CD14-positive monocyte (primary cell): ENCODE measurements at places on chromosomes 7 and 10. TPM values are rescaled to one million over a fixed set of nuclear protein-coding genes. Genes with fewer than 3 reads are reported as not detected.

DNA sequence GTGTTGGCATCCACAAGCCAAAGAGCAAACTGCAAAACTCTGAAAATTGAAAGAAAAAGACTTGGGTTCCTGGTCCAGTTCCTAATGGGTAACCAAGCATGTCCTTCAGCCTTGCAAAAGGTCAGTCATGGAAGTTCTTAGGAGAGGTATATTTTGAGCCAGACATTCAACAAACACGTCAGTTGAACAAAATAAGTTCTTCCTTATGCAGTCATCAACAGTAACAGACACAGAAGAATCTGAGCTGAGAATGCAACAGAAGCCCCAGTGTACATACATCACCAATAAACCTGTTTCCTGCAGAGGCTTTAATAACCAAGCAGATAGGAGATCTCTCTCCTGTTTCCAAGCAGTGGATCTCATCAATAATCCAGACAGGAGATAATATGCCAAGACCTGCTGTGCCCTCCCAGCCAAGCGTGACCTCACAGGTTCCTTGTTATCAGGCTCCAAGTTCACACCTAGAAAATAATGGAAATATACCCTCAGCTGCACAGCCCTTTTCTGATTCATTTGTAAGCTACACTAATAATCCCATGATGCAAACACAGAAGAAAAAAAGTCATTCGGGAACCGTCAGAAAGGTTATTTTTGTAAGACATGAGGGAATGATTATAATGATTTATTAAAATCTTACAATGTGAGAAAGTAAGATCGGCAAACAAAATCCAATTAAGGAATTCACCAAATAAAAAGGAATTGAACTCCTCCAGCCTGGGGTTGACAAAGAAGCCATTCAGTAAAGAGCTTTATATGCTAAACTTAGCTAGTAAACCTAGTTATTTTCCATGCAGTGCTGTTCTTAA is 90.7 kb downstream of the DGKI start:
- DNase-seq, result no peak
- H3K27me3 ChIP-seq, result no peaks in the 10 kb centered on the region
- H3K4me3 ChIP-seq, result no peak overlapping the region
- no peaks in the 10 kb centered on the region for H3K36me3 ChIP-seq
- H3K4me1 ChIP-seq, result peaks cover 36% of the 10 kb centered on the region

- H3K36me3 ChIP-seq, result no peaks in the 10 kb centered on the region
- no peaks in the 10 kb centered on the region for H3K27me3 ChIP-seq
- DNase-seq, result no peak
- no peaks in the 10 kb centered on the region for H3K4me1 ChIP-seq
- no peak overlapping the region for H3K4me3 ChIP-seq
Measured at GRCh38 chr7:41574377-41574776, 128.5 kb downstream of the INHBA start.

DNA sequence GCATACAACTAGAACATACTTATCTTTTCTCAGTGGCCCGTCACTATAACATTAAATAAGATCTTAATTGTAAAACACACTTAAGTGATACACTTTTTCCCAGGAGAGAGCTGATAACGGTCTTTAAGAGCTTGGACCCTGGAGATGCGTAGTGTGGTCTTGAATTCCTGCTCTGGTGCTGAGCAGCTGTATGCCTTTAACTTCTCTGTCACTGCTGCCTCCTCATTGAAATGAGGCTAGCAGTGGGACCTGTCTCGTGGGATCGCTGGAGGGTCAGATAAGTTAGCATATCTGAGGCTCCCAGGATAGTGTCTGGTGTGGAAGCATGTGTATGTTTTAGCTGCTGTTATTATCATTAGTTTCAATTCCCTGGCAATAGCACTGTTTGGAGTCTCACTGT is 194.9 kb downstream of the SDK1 start:
- no peak overlapping the region for H3K4me3 ChIP-seq
- DNase-seq, result no peak
- H3K27me3 ChIP-seq, result no peaks in the 10 kb centered on the region
- H3K36me3 ChIP-seq, result no peaks in the 10 kb centered on the region
- no peaks in the 10 kb centered on the region for H3K4me1 ChIP-seq

DNA sequence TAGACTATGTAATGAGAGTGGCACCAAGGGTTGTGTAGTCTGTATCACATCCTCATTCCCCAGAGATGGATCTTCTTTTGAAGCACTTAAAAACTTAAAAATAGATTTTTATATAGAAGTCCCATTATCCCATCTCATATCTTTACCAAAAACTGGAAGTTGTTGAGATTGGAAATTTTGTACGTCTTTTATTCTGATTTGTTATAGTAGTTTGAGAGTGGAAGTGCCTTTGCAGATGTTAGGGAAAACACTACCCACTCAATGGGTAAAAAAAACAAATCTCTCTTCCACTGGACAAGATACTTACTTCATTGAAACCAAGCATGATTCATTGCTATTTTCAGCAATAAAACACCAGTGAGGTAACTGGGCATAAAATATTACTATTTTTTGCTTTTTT is 184.4 kb downstream of the MACC1 start:
- H3K36me3 ChIP-seq, result no peaks in the 10 kb centered on the region
- no peaks in the 10 kb centered on the region for H3K27me3 ChIP-seq
- no peak for DNase-seq

GRCh38 chr7:20085086-20085485 is 132.1 kb downstream of the MACC1 start:
- H3K36me3 ChIP-seq, result no peaks in the 10 kb centered on the region
- no peaks in the 10 kb centered on the region for H3K4me1 ChIP-seq
- H3K27me3 ChIP-seq, result no peaks in the 10 kb centered on the region

DNA sequence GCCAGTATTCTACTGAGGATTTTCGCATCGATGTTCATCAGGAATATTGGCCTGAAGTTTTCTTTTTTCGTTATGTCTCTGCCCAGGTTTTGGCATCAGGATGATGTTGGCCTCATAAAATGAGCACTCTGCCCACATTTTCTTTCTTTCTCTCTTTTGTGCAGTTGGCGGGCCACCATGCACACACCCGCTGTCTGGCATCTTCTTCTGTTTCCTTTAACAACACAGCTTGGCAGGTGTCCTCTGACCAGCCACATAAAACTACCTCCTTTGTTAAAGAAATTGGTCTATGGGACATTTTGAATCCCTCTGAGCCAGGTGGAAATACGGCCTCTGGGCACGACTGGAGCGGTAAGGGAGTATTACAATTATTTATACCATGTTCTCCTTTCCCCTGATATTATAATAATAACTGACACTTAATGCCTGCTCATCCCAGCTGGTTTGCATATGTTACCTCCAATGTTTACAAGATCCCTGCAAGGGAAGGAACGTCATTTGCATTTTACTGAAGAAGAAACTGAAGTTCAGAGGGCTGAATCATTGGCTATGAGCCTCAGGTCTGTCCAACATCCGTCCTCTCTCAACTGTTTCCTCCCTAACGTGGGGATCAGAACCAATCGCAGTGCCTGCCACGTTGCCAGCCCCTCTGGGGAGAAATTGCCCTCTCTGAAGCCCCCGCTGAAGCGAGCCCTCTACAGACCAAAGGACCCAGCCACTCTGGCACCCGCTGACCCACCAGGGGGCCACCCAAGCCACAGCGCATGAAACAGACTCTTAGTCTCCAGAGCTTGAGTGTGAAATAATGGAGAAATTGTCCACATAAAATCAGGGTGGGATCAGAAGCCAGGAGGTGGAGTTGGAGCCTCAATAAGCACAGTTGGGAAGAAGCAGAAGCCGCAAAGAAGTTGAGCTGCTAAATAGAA is 125.0 kb upstream of the FOXK1 start:
- no peaks in the 10 kb centered on the region for H3K4me1 ChIP-seq
- H3K36me3 ChIP-seq, result no peaks in the 10 kb centered on the region
- no peak overlapping the region for H3K27ac ChIP-seq
- no peak overlapping the region for H3K4me3 ChIP-seq
- no peaks in the 10 kb centered on the region for H3K27me3 ChIP-seq
- no peak for DNase-seq

- no peaks in the 10 kb centered on the region for H3K36me3 ChIP-seq
- DNase-seq, result no peak
- H3K4me3 ChIP-seq, result no peak overlapping the region
- no peaks in the 10 kb centered on the region for H3K27me3 ChIP-seq
Measured at GRCh38 chr7:148296994-148297644, 293.4 kb upstream of the C7orf33 start.

DNA sequence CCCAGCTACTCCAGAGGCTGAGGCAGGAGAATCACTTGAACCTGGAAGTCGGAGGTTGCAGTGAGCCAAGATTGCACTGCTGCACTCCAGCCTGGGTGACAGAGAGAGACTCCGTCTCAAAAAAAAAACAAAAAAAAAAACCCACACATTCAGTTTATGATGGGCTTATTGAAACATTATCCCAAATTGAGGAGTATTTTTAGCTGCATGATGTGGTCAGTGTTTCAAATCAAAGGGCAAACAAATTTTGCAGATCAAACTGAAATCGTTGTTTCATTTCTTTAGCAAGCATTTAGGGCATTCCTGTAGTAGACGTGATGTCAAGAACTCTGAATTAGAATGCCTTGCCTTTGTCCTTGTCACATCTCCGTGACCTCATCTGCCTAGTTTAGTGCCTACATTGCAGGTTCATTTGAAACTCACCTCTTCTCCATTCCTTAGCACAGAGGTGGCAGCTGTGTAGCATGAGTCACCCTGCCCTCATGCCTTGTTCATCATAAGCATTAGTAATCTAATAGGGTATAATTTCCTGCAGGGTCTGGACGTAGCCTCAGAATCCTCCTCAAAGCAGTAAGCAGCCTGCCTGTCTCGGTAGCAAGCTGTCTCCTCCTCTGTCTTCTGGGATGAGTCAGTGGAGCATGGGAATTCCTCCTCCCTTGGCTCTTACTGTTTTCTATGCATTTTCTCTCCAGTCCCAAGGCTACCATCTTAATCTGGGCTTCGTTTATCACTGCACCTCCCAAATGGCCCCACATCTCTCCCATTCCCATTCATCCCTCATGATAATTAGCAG is 73.8 kb downstream of the CUL1 start:
- H3K36me3 ChIP-seq, result peaks cover 82% of the 10 kb centered on the region
- no peaks in the 10 kb centered on the region for H3K27me3 ChIP-seq
- DNase-seq, result no peak
- no peak overlapping the region for H3K4me3 ChIP-seq
- no peak overlapping the region for H3K27ac ChIP-seq

GRCh38 chr7:147510923-147511322 is 1079.6 kb upstream of the C7orf33 start:
- no peaks in the 10 kb centered on the region for H3K36me3 ChIP-seq
- H3K27me3 ChIP-seq, result no peaks in the 10 kb centered on the region
- no peak overlapping the region for H3K27ac ChIP-seq
- no peak overlapping the region for H3K4me3 ChIP-seq
- no peaks in the 10 kb centered on the region for H3K4me1 ChIP-seq

- peaks cover 99% of the 10 kb centered on the region for H3K36me3 ChIP-seq
- H3K4me3 ChIP-seq, result no peak overlapping the region
- H3K4me1 ChIP-seq, result no peaks in the 10 kb centered on the region
- no peaks in the 10 kb centered on the region for H3K27me3 ChIP-seq
- H3K27ac ChIP-seq, result no peak overlapping the region
Measured at GRCh38 chr7:102107474-102108104, 179.1 kb upstream of the SH2B2 start.

- H3K27me3 ChIP-seq, result no peaks in the 10 kb centered on the region
- no peak overlapping the region for H3K4me3 ChIP-seq
Measured at GRCh38 chr10:6386960-6387359, 184.2 kb downstream of the PFKFB3 start.

GRCh38 chr10:14665304-14665703 is 109.4 kb downstream of the FAM107B start:
- H3K4me1 ChIP-seq, result peaks cover 31% of the 10 kb centered on the region
- no peak overlapping the region for H3K27ac ChIP-seq
- H3K27me3 ChIP-seq, result no peaks in the 10 kb centered on the region
- H3K4me3 ChIP-seq, result no peak overlapping the region
- no peak for DNase-seq

DNA sequence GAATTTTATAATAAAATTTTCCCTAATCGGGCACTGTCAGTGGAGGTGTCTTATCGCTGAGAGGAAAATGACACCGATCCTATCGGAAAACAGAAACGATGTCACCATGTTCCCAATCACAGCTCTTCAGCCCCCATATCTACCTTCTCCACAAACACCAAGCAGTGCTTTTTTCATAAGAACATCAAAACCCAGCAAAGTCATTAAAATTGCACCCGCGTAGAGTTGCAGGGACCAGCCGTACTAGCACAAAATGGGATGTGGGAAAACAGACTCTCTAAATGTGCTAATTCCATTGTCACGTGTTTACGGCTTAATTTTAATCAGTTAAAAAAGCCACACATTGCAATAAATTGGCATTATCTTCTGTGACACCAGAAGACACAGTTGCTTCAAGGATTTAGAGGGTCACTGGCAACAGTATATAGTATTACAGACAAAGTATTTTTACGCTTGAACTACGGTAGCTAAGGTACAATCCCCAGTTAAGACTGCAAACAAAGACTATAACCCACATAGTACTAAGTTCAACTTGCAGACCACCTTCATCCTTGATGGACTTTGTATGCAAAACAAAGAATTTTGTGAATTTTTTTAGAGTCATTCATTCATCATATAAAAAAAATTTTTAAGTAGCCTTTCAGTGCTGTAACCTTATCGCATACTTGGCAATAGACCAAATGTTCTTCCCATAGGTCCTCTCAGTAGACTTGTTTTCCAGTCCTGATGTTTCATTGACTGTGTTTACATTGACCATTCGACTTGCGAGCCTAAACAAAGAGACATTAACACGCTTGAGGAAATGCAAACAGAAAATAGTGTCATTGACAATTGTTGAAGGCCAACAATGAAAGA is 116.0 kb downstream of the VTI1A start:
- no peaks in the 10 kb centered on the region for H3K36me3 ChIP-seq
- H3K27me3 ChIP-seq, result no peaks in the 10 kb centered on the region
- H3K27ac ChIP-seq, result no peak overlapping the region
- no peak overlapping the region for H3K4me3 ChIP-seq
- no peak for DNase-seq

- H3K27ac ChIP-seq, result no peak overlapping the region
- no peak for DNase-seq
- H3K4me3 ChIP-seq, result no peak overlapping the region
- H3K36me3 ChIP-seq, result no peaks in the 10 kb centered on the region
- no peaks in the 10 kb centered on the region for H3K4me1 ChIP-seq
Measured at GRCh38 chr10:118408181-118408580, 66.1 kb upstream of the FAM204A start.

DNA sequence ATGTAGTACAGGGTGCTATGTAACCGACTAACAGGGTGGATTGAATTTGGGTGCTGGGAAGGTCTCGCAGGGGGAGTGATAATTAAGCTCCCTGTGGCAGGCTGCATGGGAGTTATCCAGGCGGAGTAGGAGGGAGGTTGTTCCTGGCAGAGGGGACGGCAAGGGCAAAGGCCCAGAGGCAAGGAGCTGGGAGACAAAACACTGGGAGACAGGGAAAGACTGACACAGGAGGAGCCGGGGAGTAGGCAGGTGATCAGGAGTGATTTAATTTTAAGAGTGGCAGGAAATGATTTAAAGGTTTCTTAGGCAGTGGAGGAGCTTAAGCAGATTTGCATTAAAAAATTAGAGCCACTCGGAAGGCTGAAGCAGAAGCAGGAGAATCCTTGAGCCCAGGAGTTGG is 40.7 kb upstream of the LEP start:
- H3K27ac ChIP-seq, result no peak overlapping the region
- H3K36me3 ChIP-seq, result no peaks in the 10 kb centered on the region
- DNase-seq, result no peak
- H3K4me3 ChIP-seq, result no peak overlapping the region
- peaks cover 8% of the 10 kb centered on the region for H3K4me1 ChIP-seq

SPAM1 gene
- not detected for polyA plus RNA-seq

GPR146 gene
- polyA plus RNA-seq, result 0.60 and 0.92 TPM in 2 replicates

CRYGN gene
- polyA plus RNA-seq, result not detected in 2 replicates

HOXA2 gene
- polyA plus RNA-seq, result not detected

DRGX gene
- not detected for polyA plus RNA-seq
